ENCODE measurements at places on chromosomes 3 and 15. TPM values are rescaled to one million over a fixed set of nuclear protein-coding genes. Genes with fewer than 3 reads are reported as not detected.

Gene PPM1L
- 5.1 TPM for total RNA-seq

Gene PPP1R14D
- total RNA-seq, result not detected

Gene SLC9C1
- not detected for total RNA-seq

Gene NIPA2
- 39.5 TPM for total RNA-seq

Gene GABRR3
- not detected for total RNA-seq

Gene NR2E3
- not detected for total RNA-seq

Gene NUP210
- 149 TPM for total RNA-seq

Gene IGF2BP2
- not detected for total RNA-seq

DNA sequence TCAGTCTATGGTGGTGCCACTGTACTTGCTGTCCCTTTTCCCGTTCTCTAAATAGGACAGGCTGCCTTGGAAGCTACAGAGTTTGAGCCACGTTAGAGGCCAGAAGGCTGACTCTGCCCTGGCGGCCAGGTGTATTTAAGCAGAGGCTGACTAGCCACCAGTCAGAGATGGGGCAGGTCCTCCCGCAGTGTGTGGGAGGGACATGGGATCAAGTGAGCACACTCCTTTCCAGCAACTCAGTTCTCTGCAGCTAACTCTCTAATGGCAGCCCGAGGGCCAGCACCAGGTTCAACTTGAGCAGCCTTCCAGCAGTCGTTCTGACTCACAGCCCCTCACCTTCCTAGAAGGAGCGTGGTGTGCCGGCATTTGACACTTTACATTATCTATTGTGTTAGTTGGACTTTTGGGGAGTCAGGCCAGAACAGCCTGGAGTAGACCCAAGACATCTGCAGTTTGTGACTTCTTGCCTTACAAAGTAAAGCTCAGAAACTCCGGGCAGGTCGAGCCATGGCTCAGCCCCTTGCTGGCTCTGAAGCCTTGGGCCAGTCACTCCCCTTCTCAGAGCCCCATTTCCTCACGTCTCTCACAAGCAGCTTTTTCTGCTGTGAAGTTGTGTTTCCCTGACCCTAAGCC, 46.7 kb upstream of the MYZAP start:
- H3K4me1 ChIP-seq, result no peaks in the 10 kb centered on the region
- no peak for DNase-seq
- H3K4me3 ChIP-seq, result no peak overlapping the region
- H3K27me3 ChIP-seq, result no peaks in the 10 kb centered on the region

- peaks cover 33% of the 10 kb centered on the region for H3K4me1 ChIP-seq
- DNase-seq, result no peak
- H3K4me3 ChIP-seq, result no peak overlapping the region
- no peaks in the 10 kb centered on the region for H3K27me3 ChIP-seq
Observed at GRCh38 chr3:125313060-125313635, 62.0 kb downstream of the ZNF148 start.

GRCh38 chr15:89221543-89221942, at the start of gene RLBP1:
Gene RLBP1, minus strand, starts transcription at chr15:89221579. Its CDS starts 2,604 bp downstream, at chr15:89218975.
- no peak within 1 kb of the TSS for H3K4me3 ChIP-seq
- no peak for DNase-seq
- no peak within 1 kb of the TSS for H3K27ac ChIP-seq
- no peaks in the 10 kb centered on the region for H3K36me3 ChIP-seq
- no peaks in the 10 kb centered on the region for H3K27me3 ChIP-seq

- no peaks in the 10 kb centered on the region for H3K36me3 ChIP-seq
- H3K4me1 ChIP-seq, result no peaks in the 10 kb centered on the region
- H3K27me3 ChIP-seq, result no peaks in the 10 kb centered on the region
- H3K4me3 ChIP-seq, result no peak overlapping the region
- H3K27ac ChIP-seq, result no peak overlapping the region
Observed at GRCh38 chr15:100995471-100996430, 76.6 kb downstream of the LRRK1 start.

DNA sequence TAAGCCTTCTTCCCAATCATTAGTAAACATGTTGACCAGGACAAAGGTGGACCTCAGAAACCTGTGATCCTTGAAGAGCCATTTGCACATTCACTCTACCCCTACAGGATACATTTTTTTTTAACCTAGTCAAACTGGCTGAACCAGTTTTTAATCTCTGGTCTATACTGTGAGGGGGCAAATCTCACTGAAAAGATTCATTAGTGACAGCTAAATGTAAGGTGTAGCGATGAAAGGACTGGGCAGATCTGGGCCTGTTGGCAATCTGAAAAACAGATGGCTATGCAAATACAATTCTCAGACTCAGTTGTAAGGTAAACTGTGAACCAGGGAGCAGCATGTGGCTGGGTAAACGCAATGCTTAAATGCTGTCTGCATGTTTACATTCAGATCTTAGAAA, 75.6 kb upstream of the SNTN start:
- H3K4me3 ChIP-seq, result no peak overlapping the region
- H3K36me3 ChIP-seq, result no peaks in the 10 kb centered on the region
- H3K27ac ChIP-seq, result no peak overlapping the region
- no peaks in the 10 kb centered on the region for H3K4me1 ChIP-seq

- H3K36me3 ChIP-seq, result no peaks in the 10 kb centered on the region
- H3K27me3 ChIP-seq, result no peaks in the 10 kb centered on the region
- H3K4me1 ChIP-seq, result no peaks in the 10 kb centered on the region
- H3K27ac ChIP-seq, result no peak overlapping the region
Observed at GRCh38 chr15:69660114-69660513, 207.5 kb downstream of the RPLP1 start.

DNA sequence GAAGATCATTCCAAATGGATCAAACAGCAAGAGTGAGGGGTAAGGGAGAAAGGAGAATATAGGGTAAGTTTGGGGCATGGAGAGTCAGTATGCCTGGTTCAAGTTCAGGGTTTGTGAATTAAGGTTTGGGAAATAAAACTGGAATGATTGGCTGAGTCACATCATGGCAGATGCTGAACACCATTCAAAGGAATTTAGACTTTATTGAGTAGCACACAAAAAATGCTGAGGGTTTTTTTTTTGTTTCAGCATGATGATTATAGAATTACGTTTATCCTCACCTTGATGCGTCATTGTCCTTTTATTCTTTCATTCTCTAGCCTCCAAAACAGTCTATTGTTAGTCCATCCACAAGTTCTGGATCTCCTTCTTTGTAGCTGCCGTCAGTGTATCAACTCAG, 220.0 kb upstream of the UMPS start:
- H3K4me3 ChIP-seq, result no peak overlapping the region
- H3K27me3 ChIP-seq, result no peaks in the 10 kb centered on the region
- no peak for DNase-seq
- no peaks in the 10 kb centered on the region for H3K36me3 ChIP-seq
- H3K4me1 ChIP-seq, result no peaks in the 10 kb centered on the region
- no peak overlapping the region for H3K27ac ChIP-seq

DNA sequence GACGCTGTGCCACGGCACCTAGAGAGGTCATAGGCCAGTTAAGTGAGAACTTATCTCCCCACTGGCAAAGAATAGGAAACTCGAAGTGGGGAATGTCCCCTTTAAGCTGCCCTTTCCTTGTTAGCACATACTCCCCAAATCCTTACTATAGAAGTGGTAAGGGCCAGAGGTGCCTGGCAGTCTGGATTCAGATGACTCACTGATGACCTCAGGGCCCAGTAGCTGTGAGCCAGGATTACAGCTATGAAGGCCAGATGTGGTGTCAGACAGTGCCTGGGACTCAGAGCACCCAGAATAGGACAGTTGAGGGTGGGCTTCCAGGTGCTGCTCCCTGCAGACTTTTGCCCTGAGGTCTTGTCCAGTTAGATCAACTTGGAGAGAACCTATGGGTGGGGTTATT, 37.7 kb downstream of the PDIA5 start:
- H3K4me1 ChIP-seq, result no peaks in the 10 kb centered on the region
- no peak overlapping the region for H3K4me3 ChIP-seq
- H3K27ac ChIP-seq, result no peak overlapping the region
- no peaks in the 10 kb centered on the region for H3K27me3 ChIP-seq
- DNase-seq, result no peak

DNA sequence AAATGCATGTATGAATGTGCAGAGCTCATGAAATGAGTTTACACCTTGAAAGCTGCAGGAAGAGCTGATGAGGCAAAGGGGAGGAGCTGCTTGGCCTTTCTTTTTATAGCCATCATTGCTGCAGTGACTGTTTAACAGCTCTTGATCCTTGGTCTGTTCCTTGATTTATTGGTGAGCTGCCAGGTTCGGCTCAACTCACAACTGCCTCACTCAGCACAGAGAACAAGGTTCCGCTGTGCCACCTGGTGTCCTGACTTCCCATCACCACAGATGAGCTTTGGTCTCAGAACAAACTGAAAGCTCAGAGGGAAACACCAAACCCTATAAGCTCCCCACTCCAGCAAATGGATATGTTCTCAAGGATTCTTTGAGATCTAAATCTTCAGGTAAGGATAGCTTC, 626.1 kb downstream of the MAGI1 start:
- no peaks in the 10 kb centered on the region for H3K36me3 ChIP-seq
- H3K27me3 ChIP-seq, result no peaks in the 10 kb centered on the region
- H3K4me3 ChIP-seq, result no peak overlapping the region

- DNase-seq, result no peak
- no peak overlapping the region for H3K4me3 ChIP-seq
- H3K4me1 ChIP-seq, result no peaks in the 10 kb centered on the region
- no peaks in the 10 kb centered on the region for H3K36me3 ChIP-seq
- no peaks in the 10 kb centered on the region for H3K27me3 ChIP-seq
Observed at GRCh38 chr15:39944726-39945125, 10.8 kb downstream of the EIF2AK4 start.

DNA sequence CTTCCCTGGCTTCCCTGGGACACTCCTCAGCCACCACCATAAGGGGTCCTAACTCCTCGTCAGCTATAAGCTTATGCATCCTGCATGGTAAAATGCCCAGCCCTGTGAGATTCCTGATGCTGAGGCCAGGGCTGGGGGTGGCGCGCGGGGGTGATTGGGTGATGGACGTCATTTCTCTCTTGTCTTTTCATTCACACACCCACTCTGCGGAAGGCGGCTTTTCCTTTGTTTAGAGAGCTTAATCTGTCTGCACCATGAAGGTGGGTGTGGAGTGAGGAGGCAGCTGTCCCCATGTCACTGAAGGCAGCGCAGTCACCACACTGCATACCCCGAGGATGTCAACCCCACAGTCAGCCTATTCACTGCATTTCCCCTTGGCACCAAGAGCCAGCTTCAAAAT, 110.0 kb upstream of the NSMCE3 start:
- no peak overlapping the region for H3K27ac ChIP-seq
- H3K27me3 ChIP-seq, result no peaks in the 10 kb centered on the region
- DNase-seq, result no peak
- no peak overlapping the region for H3K4me3 ChIP-seq

DNA sequence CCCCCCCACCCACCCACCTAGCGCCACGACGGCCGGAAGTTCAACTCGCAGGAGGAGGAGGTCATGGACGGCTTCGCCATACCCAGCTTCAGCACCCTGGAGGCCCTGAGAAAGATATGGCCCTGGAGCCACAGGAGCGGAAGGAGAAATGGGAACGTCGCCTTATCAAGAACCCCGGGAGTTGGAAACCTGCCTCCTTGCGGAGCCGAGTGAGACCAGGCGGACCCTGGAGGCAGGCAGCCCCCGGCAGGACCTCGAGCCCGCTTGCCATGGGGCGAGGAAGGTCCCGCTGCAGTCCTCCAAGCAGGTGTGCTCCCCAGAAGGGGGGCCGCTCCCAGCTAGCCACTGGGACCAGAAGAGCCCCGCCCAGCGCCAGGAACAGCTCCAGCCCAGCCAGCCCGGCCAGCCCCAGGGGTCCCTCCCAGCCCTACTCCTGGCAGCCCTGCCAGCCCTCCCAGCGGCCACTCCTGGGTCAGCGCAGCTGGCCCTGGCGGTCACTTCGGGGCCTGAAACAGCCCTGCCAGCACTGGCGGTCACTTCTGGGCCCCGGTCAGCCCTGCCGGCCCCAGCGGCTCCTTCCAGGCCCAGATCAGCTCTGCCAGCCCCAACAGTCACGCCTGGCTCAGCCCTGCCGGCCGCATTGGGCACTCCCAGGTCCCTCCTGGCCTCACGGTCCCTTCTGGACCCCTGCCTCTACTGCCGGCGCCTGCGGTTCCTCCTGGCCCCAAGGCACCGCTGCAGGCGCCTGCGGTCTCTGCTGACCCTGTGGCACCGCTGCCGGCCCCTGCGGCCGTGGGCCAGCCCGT, 10.3 kb upstream of the ROPN1B start:
- H3K4me1 ChIP-seq, result no peaks in the 10 kb centered on the region
- H3K36me3 ChIP-seq, result no peaks in the 10 kb centered on the region
- no peaks in the 10 kb centered on the region for H3K27me3 ChIP-seq
- no peak overlapping the region for H3K27ac ChIP-seq

GRCh38 chr3:182501856-182502255, 291.4 kb upstream of the ATP11B start:
- no peak overlapping the region for H3K4me3 ChIP-seq
- no peak overlapping the region for H3K27ac ChIP-seq
- DNase-seq, result no peak
- no peaks in the 10 kb centered on the region for H3K4me1 ChIP-seq

DNA sequence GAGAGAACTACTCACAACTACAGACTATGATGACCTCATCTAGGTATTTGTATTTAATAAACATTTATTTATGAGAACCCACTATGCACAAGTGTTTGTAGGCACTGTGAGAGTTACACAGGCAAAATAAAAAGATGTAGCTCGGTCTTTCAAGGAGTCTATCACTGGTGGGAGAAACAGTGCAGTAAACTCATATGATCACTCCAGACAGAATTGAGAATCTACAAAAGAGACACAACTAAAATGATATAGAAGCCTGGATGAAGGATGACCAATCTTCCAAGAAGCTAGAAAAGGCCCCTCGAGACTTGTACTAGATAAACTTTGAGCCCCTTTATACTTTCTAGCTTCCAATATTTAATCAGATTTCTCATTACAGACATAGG, 70.2 kb upstream of the ZBTB20 start:
- H3K4me3 ChIP-seq, result no peak overlapping the region
- H3K4me1 ChIP-seq, result no peaks in the 10 kb centered on the region
- H3K27ac ChIP-seq, result no peak overlapping the region
- no peak for DNase-seq
- H3K36me3 ChIP-seq, result no peaks in the 10 kb centered on the region

DNA sequence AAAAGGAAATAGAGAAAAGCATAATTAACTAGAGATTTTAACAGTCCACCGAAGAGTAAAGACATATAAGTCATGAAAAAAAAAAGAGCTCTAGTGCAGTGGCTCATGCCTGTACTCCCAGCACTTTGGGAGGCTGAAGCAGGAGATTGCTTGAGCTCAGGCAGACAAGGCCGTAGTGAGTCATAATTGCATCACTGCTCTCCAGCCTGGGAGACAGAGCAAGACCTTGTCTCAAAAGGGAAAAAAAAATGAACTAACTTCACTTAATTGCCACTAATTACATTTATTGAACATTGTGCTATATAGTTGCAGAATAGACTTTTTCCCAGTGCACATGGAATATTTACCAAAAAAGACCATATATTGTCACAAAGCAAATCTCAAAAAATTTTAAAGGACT, 221.8 kb downstream of the CBLB start:
- no peaks in the 10 kb centered on the region for H3K27me3 ChIP-seq
- H3K36me3 ChIP-seq, result no peaks in the 10 kb centered on the region
- DNase-seq, result no peak

DNA sequence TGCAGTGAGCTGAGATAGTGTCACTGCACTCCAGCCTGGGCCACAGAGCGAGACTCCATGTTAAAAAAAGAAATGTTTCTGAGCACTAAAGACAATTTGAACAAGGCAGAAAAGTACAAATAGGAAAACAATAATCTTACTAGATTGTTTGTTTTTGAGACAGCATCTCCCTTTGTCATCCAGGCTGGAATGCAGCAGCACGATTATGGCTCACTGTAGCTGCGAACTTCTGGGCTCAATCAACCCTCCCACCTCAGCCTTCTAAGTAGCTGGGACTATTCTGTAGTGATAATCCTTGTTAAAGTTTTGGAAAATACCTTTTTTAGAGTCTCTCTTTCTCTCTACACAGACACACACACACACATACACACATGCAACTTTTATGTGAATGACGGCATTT, 107.1 kb downstream of the LPP start:
- no peaks in the 10 kb centered on the region for H3K4me1 ChIP-seq
- DNase-seq, result no peak
- no peaks in the 10 kb centered on the region for H3K36me3 ChIP-seq
- H3K4me3 ChIP-seq, result no peak overlapping the region
- H3K27ac ChIP-seq, result no peak overlapping the region
